Activated CD4-positive, alpha-beta T cell treated with anti-CD3 and anti-CD28 coated beads, Interleukin-2, amount 50 U/mL, for 1 hour (primary cell): ENCODE measurements at places on chromosomes 3 and 15.

- no peak for DNase-seq
Observed at GRCh38 chr3:31405515-31405914, 127.2 kb upstream of the STT3B start.

- DNase-seq, result no peak
Observed at GRCh38 chr3:31606453-31606852, 73.7 kb downstream of the STT3B start.

DNA sequence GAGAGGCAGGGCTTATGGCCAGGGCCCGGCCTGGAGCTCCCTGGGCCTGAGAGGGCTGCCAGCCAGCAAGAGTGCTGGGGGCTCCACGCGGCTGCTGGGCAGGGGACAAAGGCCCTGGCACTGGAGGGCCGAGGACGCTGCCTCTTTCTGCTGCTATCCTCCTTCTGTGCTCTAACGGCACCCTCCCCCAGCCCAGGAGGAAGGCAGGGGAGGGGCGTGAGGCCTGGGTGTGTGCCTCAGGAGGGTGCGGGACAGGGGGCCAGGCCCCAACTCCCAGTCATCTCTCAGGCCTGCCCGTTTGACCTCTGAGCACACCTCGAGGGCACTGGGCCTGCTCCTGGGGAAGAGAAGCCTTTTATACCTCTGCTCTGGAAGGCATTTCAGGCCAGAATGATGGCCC, 115.5 kb downstream of the ADCY5 start:
- no peak for DNase-seq

DNA sequence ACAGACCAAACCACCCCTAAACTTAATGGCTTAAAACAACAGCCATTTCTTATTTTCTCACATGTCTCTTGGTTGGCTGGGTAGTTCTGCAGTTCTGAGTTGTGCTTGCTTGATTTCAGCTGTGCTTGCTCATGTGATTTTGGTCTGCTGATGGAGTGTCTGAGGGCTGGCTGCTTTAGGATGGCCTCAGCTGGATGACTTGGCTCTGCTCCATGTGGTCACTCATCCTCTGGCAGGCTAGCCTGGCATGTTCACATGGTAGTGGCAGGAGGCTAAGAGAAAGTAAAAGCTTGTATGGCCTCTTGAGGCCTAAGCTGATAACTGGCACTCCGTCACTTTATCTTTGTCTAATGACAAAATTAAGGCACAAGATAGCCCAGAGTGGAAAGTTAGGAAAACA, 4.1 kb downstream of the SV2B start:
- no peak for DNase-seq

GRCh38 chr15:92896561-92896960, 3.6 kb upstream of the CHD2 start:
- DNase-seq, result no peak

GRCh38 chr3:44909063-44909462, 34.7 kb downstream of the TGM4 start:
- no peak for DNase-seq

DNA sequence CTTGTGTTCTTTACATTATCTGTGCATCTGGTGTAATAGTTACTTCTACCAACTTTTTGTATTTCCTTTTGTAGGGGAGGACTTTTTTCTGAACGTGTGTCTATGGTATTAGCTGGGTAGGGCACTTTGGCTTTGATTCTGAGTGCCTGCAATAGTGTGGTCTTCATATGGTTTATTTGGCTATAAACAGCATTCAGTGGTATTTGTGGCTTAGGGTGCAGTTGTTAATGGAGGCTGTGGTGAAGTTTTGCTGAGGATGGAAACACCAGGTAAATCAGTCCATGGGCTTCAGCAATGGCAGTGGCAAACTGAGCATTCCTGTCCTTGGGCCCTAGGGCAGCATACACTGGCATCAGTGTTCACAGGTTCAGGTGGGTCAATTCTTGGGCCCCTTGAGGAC, 230.6 kb upstream of the CTNNB1 start:
- no peak for DNase-seq

- DNase-seq, result no peak
Observed at GRCh38 chr15:25169318-25169717, 214.5 kb downstream of the SNRPN start.

DNA sequence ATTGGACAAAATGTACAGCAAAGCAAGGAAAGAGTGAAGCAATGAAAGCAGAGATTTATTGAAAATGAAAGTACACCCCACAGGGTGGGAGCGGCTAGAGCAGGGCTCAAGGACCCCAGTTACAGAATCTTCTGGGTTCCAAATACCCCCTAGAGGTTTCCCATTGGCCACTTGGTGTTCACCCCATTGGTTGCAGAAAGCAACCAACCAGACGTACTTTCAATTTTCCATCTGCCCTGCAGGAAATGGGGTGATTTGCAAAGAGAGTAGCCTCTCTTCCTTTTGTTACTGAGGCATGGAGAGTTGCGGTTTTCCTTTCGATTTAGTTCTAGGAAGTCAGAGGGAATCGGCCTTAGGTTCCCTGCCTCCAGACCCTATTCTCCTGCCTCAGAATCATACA, 2.4 kb downstream of the PML start:
- DNase-seq, result no peak

DNA sequence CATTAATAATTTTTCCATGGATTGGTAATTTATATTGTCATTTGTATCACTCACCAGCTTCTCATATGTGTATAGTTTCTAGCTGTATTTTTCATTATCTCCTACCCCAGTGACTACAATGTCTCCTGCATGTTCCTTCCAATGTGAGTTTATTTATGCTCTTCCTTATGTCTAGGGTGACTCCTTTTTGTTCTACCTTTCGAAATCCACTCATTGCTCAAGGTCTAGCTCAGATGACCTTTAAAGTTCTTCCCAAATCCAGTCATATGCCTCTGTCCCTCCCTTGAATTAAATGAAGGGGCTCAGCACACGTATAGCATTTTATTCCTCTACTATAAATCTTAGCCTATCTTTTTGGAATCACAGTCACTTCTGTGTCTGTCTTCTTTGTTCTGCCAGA, 53.0 kb downstream of the TMEM45A start:
- no peak for DNase-seq

DNA sequence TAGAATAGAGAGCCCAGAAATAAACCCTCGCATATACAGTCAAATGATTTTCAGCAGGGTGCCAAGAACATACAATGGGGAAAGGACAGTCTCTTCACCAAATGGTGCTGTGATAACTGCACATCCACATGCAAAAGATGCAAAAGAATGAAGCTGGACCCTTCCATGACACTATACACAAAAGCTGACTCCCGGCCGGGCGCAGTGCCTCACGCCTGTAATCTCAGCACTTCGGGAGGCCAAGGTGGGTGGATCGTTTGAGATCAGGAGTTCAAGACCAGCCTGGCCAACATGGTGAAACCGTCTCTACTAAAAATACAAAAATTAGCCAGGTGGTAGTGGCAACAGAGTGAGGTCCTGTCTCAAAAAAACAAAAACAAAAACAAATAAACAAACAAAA, 43.2 kb upstream of the IQSEC1 start:
- DNase-seq, result no peak

GRCh38 chr3:184366619-184367289, 5.2 kb downstream of the POLR2H start:
- no peak for DNase-seq

DNA sequence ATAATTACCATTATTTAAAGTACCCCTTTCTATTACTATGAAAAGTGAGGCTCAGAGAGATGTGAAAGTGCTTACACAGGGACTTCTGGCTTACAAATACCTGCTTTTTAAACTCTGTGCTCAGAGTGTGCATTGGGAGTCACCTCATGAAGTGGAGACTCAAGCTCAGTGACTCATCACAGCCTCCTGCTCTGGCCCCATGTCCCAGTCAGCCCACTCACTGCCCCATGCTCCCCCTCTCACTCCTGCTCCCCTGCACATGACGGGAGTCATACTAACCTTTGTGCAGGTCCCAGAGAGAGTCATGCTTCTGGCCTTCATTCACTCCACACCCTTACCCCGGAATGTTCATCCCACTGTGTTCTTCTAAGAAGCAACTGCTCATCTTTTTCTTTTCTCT, 20.2 kb downstream of the CCR1 start:
- DNase-seq, result no peak

DNA sequence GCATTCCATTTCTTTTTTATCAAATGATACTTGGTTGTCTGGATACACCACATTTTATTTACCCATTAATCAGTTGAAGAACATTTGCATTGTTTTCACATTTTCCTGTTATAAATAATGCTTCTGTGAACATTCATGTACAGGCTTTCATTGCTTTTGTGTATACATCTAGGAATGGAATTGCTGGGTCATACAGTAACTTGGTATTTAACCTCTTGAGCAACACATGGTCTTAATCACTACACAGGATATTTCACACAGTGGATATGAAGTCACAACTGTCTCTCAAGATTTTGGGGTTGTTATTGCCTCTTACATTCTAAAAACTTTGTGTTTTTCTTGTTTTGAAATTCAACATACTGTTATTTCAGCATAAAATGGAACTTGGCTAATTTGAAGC, 48.2 kb downstream of the C3orf85 start:
- DNase-seq, result no peak

- no peak for DNase-seq
Observed at GRCh38 chr3:191253089-191253799, 54.2 kb downstream of the OSTN start.

GRCh38 chr15:91135201-91136130, 35.4 kb downstream of the SV2B start:
- no peak for DNase-seq
